ENCODE measurements at places on chromosomes 3 and 15.

- no peak for DNase-seq
These were observed 282.5 kb downstream of the RPLP1 start for GRCh38 chr15:69735121-69735520.

DNA sequence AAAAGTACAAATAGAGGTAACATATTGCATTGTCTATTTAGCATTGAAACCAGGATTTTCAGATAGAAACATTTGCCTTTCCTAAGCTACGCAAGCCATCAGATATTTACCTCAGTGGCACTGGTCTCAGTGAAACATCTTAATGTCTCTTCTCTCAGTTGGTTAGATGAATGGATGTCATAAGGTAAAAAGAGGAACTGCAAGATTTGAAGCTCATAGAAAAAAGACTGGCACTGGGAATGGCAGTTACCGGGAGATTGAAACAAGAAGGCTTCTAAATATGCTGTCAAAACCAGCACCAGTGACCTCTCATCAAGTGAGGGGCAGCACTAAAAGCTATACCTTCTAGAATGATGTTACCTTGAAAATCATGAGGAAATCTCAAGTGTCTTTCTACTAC, 486.4 kb downstream of the FHIT start:
- no peak for DNase-seq

GRCh38 chr15:74322558-74323180, 44.8 kb downstream of the CYP11A1 start:
- DNase-seq, result peak; percentile 28

DNA sequence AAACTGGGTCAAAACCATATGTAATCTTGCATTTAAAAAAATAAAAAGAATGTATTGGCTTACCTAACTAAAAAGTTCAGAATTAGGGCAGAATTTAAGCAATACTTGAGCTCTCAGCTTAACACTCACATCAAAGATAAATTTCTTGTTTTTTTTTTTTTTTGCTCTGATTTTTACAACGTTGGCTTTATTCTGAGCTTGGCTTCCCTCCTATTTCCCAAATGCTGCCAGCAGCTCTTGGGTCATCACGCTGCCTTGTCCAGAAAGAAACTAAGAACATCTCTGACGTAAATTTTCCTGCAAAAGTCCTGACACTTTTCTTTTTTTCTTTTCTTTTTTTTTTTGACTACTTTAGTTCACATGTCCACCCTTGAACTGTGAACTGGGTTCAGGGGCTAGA, 150.6 kb upstream of the TGFBR2 start:
- DNase-seq, result no peak

DNA sequence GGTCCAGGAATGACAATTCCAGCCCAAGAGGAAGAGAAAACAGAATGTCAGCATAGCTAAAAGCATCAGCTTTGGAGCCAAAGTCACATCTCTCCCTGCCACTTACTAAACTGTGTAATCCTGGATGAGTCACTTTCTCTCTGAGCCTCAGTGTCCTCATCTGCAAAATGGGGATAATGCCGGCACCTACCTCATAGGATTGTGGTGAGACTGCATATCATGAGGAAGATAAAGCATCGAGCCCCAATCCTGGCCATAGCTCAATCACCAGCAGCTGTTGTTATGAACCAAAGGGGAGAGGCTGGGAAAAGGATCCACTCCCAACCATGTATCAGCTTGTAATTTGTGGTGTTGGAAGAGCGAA, 9.1 kb downstream of the SLC6A1 start:
- DNase-seq, result no peak

GRCh38 chr3:84265768-84266167, 693.0 kb upstream of the CADM2 start:
- no peak for DNase-seq

DNA sequence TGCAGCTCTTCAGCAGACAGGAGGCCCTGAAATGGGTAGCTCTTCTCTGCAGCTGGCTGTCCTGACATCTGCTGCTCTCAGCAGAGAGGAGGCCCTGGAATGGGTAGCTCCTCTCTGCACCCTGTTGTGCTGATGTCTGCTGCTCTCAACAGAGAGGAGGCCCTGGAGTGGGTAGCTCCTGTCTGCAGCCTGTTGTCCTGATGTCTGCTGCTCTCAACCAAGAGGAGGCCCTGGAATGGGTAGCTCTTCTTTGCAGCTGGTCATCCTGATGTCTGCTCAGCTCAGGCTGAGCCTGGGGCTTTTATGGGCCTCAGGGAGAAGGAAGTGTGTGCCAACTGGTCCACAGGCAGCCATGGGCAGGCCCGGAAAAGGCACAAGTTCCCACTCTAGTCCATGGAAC, 66.6 kb downstream of the PIK3CB start:
- no peak for DNase-seq

DNA sequence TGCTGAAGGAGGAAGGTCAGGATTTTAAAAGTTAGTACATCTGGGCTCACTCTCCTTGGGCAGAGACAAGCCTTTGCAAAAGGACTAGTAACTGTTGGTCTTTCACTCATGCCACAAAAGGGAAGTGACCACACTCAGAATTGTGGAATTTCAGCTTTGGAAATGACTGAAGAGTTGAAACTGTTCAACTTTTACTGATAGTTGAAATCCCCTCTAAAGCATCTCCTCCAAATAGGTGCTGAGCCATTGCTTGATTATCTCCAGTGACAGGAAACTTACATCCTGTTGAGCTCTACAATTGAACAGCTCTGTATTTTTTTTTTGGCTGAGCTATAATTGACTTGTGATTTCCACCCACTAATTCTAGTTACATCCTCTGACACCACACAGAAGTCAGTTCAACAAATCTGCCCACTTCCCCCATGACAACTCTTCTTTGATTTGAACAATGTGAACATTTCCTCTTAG, 254.8 kb upstream of the TPRG1 start:
- DNase-seq, result no peak
